T-helper 2 cell (primary cell): ENCODE measurements at places on chromosomes 4 and X.
A peak's percentile ranks its signal among the peaks of the same experiment; 100 is the strongest.

GRCh38 chr4:2809610-2810180 is 16.8 kb downstream of the SH3BP2 start:
- DNase-seq: no peak

DNA sequence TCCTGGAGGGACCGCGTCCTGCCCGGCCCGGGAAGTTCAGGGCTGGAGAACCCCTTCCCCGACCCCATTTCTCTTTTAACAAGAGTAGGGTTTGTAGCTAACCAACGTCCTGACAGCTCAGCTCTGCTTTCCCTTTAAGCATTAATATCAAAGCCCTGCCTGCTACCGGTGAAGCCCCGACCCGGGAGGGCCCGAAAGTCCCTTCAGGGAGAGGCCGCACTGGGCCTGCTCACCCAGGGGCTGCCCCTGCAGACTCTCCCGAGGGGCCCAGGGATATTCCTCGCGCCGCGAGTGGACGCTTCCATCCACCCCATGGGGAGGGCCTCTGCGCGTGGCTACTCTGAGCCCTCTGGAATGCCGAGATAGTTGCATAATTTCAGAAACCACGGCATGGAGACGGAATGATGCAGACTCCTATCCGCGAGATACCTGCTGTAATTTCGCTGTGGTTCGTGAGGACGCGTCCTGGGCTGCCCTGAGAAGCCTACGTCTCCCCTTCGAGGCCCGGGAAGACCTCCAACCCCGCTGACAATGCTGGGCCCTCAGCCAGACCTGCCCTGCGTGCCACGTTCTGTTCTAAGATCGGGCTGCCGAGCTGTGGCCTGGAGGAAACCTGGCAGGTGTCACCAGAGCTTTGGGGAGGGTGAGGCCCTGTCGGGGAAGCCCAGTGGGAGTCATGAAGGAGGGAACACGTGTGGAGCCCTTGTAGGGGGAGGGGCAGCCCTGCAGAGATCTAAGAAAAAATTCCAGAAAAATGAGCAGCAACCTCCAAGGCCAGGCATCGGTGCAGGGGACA is 999 bp upstream of the CTBP1 start:
- peak; percentile 58 for DNase-seq

- DNase-seq: no peak
Measured at GRCh38 chrX:123272630-123273029, 88.6 kb downstream of the GRIA3 start.

DNA sequence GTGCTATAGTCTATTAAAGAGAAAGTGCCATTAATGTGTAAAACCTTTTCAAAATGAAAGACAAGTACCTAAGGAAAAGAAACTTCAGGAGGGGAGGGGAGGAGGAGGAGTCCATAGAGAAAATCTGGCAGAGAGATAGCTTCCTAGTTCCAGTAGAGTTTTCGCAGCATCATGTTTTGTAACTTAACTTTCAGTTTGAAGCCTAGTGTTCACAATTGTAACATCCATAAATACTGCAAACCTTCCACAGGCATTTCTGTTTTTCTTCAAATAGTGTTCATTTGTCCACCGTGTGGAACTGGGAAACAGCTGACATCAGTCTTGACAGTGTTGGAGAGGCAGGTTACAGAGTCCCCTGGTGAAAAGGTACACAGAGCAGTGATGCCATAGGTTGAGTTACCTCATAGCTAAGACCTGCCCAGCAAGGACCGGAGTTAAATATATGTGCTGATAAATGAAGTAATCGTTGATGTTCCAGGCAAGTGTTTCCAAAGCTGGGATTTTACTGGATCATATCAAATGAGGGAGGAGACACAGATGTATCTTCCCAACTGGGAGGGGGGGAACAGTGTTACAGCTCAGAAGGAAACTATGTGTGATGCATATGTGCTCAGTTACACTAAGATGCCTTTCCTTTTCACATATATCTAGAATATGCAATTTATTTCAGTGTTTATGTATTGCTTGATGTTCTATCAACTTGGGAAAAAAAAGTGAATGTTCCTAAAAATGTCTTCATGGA is 369.5 kb upstream of the FAM241A start:
- no peak for DNase-seq

DNA sequence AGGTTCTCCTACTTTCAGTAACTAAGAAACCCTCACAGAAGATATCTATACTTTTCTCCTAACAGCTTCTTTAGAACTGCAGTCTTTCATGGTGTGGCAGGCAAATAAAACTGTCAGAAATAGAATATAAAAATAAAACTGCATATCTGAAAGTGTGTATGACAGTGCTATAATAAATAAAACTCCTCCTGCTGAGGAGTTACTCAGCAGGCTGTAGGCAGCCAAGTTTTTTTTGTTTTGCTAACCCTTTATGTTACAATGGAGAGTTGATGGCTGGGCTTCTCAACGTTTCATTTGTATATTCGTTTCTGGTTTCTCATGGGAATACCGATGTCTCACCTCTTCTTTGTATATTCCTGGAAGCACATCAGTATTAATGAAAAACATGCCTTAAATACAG is 18.2 kb upstream of the UGT2B10 start:
- no peak for DNase-seq

- DNase-seq: no peak
Measured at GRCh38 chr4:73661646-73662119, 41.4 kb upstream of the RASSF6 start.

GRCh38 chr4:90841676-90842075 is 714.5 kb downstream of the CCSER1 start:
- DNase-seq: no peak

GRCh38 chrX:69045616-69046345 is 119.5 kb downstream of the PJA1 start:
- DNase-seq: no peak
